Lower lobe of right lung (tissue), 2 donors: ENCODE measurements at places on chromosomes 1 and 21. TPM values are rescaled to one million over a fixed set of nuclear protein-coding genes. Genes with fewer than 3 reads are reported as not detected.

Gene HCN3
- 4.2 TPM for total RNA-seq

Gene TFF3
- total RNA-seq, result 19.0 TPM

Gene GPR3
- 0.18 TPM for total RNA-seq

Gene C1orf115
- 26.3 TPM for total RNA-seq

Gene OR2G6
- total RNA-seq, result not detected

Gene CD101
- 105 TPM for total RNA-seq

Gene GBP6
- 0.68 TPM for total RNA-seq

DNA sequence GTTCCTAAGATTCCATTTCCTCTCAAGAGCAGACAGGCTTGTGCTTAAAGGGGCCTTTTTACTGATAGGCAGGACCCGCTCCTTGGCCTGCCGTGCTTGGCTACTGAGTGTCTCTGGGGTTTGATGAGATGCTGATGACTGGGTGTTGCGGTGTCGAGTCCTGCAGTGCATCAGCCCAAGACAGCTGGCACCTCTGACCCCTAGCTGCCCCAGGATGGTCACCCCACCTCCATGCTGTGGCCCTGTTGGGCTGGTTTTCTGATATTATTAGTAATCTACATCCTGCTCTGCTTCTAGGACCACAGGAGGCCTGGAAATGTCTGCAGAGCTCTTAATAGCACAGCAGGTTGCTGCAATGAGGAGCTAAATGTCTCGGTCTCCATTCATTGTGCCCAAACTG is 28.7 kb downstream of the LRRC71 start:
- no peak for DNase-seq

DNA sequence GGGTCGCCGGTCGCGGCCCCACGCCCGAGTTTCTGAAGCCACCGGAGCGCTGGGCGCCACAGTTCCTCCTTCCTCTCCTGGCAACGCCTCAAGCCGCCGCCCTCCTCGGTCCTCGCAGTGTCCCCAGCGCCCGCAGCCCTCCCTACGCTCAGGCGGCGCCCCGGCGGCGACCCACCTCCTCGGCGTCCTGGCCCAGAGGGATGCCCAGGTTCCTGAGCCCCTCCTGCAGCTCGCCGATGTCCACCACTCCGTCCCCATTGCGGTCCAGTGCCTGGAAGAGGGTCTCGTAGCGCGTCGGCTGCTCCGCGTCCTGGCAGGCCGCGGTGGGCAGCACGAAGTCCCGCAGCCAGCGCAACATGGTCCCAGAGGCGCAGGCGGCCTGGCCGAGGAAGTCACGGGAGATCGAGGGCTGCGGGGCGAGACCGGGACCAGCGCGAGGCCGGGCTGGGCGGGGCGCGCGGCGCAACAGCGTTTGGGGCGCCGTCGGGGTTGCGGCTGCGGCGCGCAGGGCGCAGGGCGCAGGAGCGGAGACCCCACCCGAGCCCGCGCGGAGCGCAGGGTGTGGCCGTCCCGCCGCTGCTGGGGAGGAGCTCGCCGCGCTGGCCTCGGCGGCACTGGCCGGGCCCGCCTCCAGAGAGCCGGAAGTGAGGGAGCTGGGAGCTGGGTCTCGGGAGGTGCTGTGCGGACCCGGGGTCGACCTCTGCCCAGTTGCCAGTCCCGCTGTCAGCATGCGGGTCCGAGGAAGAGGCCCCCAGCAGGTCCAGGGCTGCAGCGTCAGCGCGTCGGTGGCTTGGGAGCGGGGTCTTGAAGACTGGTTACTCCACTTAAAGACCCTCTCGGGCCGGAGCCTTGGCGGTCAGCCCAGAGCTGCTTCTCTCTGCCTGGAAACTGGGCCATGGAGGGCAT is at the start of gene SLC25A24:
Gene SLC25A24, minus strand, starts transcription at position 563 of the 906 bp plus-strand sequence. Its CDS starts 205 bp downstream, at position 358.
- peak; percentile 92 for DNase-seq

DNA sequence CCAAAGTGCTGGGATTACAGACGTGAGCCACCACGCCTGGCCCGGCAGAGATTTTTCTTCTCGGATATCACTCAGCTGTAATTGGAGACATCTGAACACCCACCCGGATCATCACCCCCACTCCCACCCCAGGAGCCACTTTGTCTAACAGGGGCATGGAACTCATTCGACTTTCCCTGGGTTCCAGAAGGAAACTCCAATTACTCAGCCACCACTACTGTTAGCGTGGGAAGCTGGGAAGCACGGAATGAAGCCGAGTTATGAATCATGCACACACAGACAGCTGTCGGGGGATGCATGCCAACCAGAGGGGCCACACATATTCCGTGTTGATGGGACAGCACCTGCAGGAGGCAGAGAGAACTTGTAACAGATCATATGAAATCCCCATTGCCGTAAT is 85.2 kb downstream of the HLCS start:
- DNase-seq, result no peak

GRCh38 chr1:232327899-232328298 is 302.0 kb downstream of the SIPA1L2 start:
- DNase-seq, result no peak

GRCh38 chr1:227725046-227725445 is 10.1 kb downstream of the JMJD4 start:
- no peak for DNase-seq

- DNase-seq, result peak; percentile 86
Observed at GRCh38 chr1:155091071-155092051, 12.7 kb downstream of the EFNA3 start.

DNA sequence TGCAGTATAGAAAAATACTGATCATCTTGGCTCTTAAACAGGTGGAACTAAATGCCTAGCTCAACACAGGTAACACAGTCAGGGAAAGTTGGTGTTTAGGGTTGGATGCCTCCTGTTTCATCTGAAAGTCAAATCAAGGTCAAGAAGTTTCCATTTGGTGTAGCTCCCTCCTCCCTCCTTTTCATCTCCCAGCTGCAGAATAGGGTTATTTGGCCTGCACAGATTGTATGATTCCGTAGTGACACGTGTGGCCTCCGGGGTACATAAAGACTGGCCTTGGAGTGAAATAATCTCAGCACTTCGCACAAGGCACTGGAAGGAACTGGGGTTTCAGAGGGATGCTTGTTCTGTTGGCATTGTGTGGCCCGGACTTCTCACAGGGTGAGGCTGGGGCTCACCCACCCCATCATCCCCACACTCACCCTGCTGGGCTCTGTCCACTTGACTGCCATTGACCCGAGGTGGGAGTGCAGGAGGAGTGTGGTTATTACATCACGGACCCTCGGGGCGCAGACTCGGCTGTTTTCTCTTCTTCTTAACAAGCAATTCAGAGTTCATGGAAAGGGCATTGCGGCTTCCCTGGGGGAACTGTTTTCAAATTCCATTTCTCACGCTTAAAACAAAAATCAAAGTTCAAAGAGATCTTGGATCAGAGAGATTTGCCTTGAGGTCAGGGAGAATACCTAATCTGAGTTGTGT is 18.4 kb downstream of the IGSF5 start:
- no peak for DNase-seq

DNA sequence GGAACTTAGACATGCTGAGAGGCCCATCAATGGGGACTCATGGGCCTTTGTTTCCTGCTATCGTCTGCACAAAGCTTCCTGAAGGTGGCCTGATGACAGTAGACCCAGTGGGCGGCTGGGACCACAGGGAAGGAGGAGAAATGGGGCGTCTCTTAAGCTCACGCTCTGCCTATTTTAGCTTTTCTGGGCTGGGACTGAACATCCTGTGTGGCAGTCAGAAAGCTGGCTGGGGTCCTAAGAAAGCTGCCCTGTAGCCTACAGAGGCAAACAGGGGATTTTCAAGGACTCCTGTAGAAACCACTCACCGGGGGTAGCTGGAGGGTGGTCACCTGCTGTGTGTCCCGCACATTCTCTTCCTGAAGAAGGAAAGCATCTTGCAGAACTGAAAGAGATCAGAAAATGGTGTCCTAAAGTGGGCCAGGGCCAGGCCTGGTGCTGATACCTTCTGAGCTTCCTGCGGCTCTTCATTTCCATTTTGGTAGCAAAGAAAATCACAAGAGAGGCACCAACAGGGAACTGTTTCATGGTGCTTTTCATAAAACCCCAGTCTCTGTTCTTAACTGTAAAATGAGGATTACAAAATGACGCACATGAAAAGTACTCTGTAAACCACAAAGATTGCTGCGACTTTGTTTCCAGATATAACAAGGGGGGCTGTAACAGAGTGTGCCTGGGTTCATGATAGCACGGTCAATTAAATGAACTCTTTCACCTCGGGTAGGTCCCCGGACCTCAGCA is 8.6 kb downstream of the ZNF496 start:
- no peak for DNase-seq

DNA sequence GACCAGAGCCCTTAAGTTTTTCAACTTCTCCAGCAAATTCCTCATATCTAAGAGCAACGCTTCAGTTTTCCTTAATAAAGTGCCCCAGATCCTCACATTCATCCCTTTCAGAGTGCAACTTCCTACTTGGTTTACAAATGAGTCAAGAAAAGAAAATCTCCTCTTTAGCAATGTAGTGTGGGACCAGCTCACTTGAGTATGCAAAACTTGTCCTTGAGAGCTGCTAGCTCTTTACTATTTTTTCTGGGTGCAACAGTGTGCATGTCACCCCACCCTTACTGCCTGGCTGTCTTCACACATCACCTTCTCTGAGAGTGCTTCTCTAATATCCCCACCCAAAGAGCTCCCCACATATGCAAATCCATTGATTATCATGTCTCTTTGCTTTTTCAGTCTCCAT is 203.1 kb upstream of the CAMK1G start:
- DNase-seq, result no peak

DNA sequence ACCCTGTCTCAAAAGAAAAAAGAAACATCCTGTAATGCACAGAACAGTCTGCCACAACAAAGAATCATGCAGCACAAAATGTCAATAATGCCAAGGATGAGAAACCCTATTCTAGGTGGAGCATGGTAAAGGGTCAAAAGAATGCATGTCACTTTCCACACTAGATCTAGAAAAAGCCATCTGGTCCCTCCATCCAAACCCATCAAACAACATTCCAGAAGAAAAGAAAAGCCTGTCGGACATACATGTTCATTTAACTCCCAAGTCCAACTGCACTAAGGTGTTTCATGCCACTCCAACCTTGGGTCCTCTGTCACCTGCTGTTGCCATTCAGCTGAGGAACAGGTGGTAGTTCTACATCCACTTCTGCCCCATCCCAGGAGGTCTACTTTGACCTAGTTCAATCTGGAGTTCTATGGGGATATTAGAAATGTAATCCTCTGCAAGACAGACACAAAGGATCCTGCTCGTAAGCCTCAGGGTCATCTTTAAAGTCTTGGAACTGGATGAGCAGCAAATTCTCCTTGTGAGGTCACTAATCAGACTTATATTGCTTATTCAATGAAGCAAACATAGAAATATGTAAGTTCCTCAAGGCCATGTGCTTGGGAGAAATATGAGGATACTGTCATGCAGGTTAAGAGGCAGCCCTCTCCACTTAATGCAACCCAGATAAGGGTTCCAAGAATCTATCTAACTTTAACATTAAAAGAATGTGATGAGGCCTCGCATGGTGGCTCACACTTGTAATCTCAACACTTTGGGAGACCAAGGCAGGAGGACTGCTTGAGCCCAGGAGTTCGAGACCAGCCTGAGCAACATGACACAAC is 3.7 kb downstream of the DEDD start:
- no peak for DNase-seq

DNA sequence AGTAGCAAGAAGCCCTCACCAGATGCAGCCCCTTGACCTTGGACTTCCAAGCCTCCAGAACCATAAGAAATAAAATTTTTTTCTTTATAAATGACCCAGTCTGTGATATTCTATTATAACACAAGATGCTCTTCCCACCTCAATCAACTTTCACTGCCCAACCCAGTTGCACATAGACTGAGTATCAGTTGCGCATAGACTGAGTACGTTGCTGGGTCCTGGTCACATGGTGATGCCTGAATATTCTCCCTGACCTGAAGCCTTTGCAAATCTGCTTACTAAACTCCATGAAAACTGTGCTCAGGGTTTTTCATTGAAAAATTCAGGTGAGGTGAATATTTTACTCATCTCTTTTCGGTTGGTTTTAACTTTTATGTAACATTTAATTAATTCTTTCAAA is 59.2 kb downstream of the ETS2 start:
- DNase-seq, result no peak
